ENCODE measurements at places on chromosomes 1 and 21.
A peak's percentile ranks its signal among the peaks of the same experiment; 100 is the strongest.

DNA sequence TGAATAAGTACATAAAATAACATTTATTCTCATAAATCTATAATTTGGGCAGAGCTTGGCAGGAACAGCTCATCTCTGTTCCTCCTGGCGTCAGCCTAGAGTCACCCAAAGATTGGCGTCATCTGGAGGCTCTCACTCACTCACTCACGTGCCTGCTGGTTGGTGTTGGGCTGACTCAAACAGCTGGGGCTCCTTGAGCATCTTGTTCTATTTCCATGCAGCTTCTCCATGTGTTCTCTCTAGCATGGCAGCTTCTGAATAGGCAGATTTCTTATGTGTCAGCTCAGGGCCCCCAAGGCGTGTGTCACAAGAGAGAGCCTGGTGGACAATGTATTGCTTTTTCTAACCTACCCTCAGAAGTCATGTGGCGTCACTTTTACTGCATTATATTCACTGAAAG lies 70.6 kb upstream of the RAB3GAP2 start:
- no peak for DNase-seq

DNA sequence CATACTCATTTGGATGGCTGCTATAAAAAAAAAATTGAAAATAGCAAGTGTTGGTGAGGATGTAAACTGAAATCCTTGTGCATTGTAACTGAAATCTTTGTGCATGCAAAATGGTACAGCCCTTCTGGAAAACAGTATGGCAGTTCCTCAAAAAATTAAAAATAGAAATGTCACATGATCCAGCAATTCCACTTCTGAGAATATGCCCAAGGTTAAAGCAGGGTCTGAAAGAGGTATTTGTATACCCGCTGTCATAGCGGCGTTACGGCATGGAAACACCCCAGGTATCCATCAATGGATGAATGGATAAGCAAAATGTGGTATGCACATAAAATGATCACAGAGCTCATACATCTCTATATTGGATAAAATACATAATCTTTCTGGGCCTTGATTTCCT lies 116.7 kb downstream of the RUSC1 start:
- DNase-seq: no peak

DNA sequence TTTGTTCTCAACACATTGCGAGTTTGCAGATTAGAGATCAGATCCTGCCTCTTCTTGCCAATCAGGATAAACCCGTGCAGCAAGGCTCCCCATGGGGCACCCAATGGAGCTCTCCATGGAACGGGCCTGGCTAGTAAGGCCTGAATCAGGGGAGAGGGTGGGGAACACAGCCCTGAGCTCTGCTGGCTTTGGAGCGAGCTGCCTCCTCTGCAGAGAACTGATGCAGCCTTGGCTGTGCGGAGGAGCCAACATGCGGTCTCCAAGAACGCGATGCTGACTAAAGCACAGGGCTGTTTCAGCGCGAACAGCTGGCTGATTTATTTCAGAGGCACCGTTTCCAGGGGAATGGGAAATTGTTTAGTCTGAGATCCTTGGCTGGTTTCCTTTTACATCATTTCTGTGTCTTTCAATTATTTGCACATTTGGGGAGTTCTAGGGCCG lies 139.7 kb downstream of the TSEN15 start:
- no peak for DNase-seq

DNA sequence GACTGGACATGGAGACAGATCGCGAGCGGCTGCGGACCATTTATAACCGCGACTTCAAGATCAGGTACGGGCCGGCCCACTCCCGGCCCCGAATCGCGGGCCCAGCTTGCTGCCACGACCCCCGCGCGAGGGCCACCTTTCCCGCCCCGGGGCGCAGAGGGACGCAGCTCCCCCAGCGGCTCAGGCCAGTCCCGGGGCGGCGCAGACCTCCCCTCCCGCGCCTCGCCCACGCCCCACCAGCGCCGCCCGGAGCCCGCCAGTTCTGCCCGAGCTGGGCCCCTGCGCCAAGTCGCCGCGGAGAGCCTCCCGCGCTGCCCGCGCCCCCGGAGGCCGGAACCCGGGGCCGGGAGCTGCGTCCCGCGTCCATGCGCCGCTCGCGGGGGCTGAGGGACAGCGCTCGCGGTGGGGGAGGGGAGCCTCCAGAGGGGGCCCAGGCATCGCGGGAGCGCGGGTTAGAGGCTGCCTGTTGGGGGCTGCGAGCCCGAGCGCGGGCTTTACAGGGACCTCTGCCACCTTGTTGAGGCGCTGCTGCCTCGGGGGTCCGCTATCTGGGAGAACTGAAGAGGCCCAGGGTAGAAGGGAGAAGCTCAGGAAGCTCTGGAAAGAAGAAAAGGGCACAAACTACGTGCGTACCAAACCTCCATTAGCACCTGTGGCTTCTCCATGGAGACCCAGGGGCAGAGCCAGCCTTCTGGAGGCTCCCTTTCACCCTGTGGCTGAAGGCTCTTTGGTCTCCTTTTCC lies 698 bp downstream of the MOV10 start:
- peak; percentile 61 for DNase-seq

GRCh38 chr1:40986956-40987355 lies 7.5 kb downstream of the CTPS1 start:
- no peak for DNase-seq

GRCh38 chr1:186033847-186034271 lies 299.7 kb downstream of the HMCN1 start:
- DNase-seq: no peak
